ENCODE measurements at places on chromosomes 7 and 10. TPM values are rescaled to one million over a fixed set of nuclear protein-coding genes. Genes with fewer than 3 reads are reported as not detected.
A peak's percentile ranks its signal among the peaks of the same experiment; 100 is the strongest.

GRCh38 chr7:73427902-73428787, 5.4 kb upstream of the FZD9 start:
- no peaks in the 10 kb centered on the region for H3K36me3 ChIP-seq
- peaks cover 4% of the 10 kb centered on the region for H3K27me3 ChIP-seq
- peak overlapping the region; percentile 6 for H3K27ac ChIP-seq
- DNase-seq: peak; percentile 57

DNA sequence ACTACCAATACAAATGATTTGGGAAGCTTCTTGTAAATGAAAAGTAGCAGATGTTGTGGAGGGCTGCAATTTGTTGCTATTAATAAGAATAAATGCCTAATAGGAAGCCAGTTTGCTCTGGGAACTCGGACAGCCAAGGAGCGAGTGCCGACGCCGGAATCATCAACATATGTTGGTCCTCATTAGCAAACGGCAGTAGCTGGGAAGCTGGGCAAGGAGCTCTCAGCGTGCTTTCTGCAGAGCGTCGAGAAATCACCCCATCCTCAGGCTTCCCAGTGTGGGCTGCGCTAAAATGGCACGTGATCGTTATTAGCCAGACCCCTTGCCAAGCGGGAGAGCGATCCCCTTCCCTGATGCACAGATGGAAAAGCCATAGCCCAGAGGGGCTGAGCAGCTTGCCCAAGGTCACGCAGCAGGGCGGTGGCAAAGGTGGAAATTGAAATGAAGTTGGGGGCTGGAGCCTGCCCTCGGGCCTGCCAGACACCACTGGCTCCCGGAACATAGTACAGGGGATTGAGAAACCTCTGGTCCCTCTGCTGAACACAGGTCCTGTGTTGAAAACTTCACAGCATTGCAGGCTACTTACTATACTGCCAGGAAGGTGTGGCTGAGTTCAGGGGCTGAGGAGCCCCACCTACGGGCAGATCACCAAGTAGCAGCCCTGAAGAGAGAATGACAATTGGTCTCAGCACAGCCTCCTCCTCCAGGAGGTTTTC, 326.9 kb downstream of the PLXNA4 start:
- H3K36me3 ChIP-seq: no peaks in the 10 kb centered on the region
- H3K27ac ChIP-seq: no peak overlapping the region
- no peak overlapping the region for H3K4me3 ChIP-seq
- DNase-seq: peak; percentile 69
- no peaks in the 10 kb centered on the region for H3K27me3 ChIP-seq

The LRRTM3 gene
- 0.03 TPM for total RNA-seq

The ANKRD61 gene
- total RNA-seq: not detected

- peak; percentile 23 for DNase-seq
- no peaks in the 10 kb centered on the region for H3K27me3 ChIP-seq
- no peaks in the 10 kb centered on the region for H3K36me3 ChIP-seq
- H3K4me3 ChIP-seq: no peak overlapping the region
Measured at GRCh38 chr7:141203586-141203985, 129.7 kb downstream of the TMEM178B start.

GRCh38 chr7:55548295-55548731, 24.0 kb downstream of the VOPP1 start:
- no peaks in the 10 kb centered on the region for H3K4me1 ChIP-seq
- H3K27ac ChIP-seq: no peak overlapping the region
- no peak for DNase-seq
- no peaks in the 10 kb centered on the region for H3K27me3 ChIP-seq
- no peak overlapping the region for H3K4me3 ChIP-seq
- H3K36me3 ChIP-seq: no peaks in the 10 kb centered on the region

GRCh38 chr7:143145-143751, 49.1 kb upstream of the FAM20C start:
- no peak overlapping the region for H3K4me3 ChIP-seq
- H3K4me1 ChIP-seq: peaks cover 9% of the 10 kb centered on the region
- DNase-seq: no peak
- H3K36me3 ChIP-seq: no peaks in the 10 kb centered on the region

DNA sequence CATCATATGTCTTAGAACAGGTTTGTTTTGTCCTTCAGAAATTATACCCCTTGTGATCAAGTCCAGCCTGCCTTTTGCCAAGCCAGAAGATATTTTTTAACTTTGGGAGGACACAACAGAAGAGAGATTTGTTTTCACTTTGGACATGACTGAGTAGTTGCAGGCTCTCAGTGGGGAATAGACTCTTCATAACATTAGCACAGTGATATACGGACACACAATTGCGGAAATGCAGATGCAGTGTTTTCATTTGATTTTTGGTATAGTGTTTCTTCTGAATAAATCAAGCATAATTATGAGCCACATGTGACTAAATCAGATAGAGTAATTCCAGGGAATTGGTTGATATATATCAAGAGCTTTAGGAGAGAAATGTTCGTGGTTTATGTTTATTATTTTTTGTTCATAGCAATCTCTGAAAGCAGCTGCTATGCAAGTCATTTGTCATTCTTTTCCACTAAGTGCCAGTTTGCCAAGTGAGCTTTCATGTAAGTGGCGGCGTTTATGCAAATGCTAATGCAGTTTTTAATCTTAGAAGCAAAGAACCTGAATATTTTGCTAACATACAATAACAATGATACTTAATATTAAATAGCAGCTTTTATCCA, 69.6 kb upstream of the HDAC9 start:
- H3K4me1 ChIP-seq: peaks cover 40% of the 10 kb centered on the region
- no peaks in the 10 kb centered on the region for H3K27me3 ChIP-seq
- H3K4me3 ChIP-seq: no peak overlapping the region
- no peak overlapping the region for H3K27ac ChIP-seq

DNA sequence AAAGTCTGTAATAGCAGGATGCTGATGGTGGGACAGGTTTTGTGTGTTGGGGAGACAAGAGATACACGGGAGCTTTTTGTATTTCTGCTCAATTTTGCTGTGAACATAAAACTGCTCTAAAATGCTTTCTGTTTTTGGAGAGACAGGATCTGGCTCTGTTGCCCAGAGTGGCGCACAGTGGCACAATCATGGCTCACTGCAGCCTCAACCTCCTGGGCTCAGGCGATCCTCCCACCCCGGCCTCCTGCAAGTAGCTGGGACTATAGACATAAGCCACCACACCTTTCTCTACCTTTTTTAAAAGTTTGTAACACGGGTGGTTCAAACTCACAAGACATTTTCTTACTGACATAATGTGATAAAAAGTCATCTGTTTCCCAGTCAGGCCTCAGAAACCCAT, 14.3 kb downstream of the CREB3L2 start:
- no peak overlapping the region for H3K4me3 ChIP-seq
- no peak for DNase-seq
- H3K27ac ChIP-seq: no peak overlapping the region
- peaks cover 15% of the 10 kb centered on the region for H3K4me1 ChIP-seq
- no peaks in the 10 kb centered on the region for H3K36me3 ChIP-seq
- H3K27me3 ChIP-seq: no peaks in the 10 kb centered on the region

DNA sequence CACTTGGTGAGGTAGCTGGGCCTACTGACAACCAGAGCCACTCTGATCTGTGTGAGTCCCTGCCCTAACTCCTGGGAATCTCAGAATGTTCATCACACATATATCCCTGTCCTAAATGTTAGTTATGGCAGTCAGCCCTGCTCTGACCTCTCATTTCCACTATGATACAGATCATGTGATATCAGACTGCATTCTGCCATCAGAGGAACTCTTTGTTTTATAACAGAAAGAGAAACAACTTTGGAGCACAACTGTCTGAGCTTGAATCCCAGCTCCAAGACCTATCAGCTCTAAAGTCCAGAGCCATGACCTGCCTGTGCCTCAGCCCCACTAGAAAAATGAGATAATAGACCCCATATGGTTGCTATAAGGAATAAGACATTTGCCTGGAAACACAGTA, 54.6 kb upstream of the ABCB4 start:
- no peak for DNase-seq
- H3K4me1 ChIP-seq: peaks cover 1% of the 10 kb centered on the region
- no peak overlapping the region for H3K4me3 ChIP-seq
- H3K36me3 ChIP-seq: no peaks in the 10 kb centered on the region

Data from neural progenitor cell (in vitro differentiated cells).